ENCODE measurements at places on chromosomes 5 and 9.
A peak's percentile ranks its signal among the peaks of the same experiment; 100 is the strongest.

- DNase-seq: no peak
Measured at GRCh38 chr5:35149041-35149440, 81.2 kb downstream of the PRLR start.

GRCh38 chr9:130927995-130928900 lies 10.8 kb downstream of the FIBCD1 start:
- no peak for DNase-seq

DNA sequence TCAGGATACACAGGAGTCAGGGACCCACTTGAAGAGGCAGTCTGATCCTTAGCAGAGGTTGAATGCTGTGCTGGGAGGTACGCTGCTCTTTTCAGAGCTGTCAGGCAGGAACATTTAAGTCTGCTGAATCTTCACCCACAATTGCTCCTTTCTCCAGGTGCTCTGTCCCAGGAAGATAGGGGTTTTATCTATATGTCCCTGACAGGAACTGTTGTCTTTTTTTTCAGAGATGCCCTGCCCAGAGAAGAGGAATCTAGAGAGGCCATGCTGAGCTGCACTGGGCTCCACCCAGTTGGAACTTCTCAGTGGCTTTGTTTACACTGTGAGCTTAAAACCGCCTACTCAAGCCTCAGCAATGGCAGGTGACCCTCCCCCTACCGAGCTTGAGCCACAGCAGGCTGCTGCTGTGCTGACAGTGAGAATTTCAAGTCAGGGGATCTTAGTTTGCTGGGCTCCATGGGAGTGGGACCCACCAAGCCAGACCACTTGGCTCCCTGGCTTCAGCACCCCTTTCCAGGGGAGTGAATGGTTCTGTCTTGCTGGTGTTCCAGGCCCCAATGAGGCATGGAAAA lies 169.0 kb downstream of the FBXL17 start:
- peak; percentile 32 for DNase-seq

GRCh38 chr5:150488519-150489359 lies 19.2 kb upstream of the NDST1 start:
- no peak for DNase-seq

DNA sequence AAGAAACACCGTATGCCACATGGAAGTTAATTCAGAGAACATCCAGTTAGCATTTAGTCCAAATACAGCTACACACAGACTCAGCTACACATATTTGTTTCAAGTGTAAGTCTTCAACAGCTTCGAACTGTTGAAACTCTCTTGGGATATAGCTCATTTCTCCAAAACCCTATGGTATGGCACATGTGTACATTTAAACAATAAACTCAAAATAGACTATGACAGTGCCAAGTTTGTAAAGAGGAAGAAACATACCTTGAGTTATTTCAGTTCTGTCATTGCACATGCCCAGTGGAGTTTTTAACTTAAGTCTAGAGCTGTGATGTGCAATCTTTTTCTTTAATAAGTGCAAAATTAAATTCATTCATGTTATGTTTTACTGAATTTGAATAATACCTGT lies 155.1 kb upstream of the RAI14 start:
- no peak for DNase-seq

GRCh38 chr5:2905741-2906140 lies 154.3 kb upstream of the IRX2 start:
- DNase-seq: no peak

DNA sequence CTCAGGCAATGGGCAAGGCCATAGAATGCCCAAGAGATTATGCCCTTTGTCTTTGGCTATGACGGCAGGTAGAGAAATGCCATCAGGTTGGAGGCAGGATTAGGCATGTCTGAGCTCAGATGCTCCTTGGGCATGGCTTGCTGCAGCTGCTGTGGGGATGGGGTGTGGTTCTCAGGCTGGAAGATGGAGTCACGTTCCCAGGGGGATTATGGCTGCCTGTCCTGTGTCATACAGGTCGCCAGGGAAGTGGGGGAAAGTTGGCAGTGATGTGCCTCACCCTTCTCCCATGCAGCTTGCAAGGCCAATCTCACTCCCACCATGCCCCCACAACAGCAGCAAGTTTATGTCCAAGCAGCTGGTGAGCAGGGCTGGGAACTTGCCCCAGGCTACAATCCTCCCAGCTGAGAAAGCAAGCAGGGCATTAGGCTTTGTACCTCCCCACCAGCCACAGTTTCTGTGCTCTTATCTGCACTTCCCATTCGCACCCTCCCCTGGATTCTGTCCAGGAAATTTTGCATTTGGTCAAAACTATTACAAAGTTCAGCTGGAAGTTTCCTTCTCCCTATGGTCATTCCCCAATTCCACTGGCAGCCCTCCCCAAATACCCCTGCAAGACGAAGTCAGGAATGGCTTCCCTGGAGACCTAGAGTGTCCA lies 1788.0 kb upstream of the NUDT12 start:
- no peak for DNase-seq

- no peak for DNase-seq
Measured at GRCh38 chr9:134942011-134942787, 24.5 kb upstream of the FCN1 start.

DNA sequence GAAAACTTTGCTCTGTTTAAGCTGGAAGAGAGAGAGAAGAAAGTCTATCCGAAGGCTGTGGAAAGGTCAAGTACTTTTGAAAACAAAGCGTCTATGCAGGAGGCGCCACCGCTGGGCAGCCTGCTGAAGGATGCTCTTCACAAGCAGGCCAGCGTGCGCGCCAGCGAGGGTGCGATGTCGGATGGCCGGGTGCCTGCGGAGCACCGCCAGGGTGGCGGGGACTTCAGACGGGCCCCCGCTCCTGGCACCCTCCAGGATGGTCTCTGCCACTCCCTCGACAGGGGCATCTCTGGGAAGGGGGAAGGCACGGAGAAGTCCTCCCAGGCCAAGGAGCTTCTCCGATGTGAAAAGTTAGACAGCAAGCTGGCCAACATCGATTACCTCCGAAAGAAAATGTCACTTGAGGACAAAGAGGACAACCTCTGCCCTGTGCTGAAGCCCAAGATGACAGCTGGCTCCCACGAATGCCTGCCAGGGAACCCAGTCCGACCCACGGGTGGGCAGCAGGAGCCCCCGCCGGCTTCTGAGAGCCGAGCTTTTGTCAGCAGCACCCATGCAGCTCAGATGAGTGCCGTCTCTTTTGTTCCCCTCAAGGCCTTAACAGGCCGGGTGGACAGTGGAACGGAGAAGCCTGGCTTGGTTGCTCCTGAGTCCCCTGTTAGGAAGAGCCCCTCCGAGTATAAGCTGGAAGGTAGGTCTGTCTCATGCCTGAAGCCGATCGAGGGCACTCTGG lies 32.6 kb downstream of the CD180 start:
- DNase-seq: no peak

DNA sequence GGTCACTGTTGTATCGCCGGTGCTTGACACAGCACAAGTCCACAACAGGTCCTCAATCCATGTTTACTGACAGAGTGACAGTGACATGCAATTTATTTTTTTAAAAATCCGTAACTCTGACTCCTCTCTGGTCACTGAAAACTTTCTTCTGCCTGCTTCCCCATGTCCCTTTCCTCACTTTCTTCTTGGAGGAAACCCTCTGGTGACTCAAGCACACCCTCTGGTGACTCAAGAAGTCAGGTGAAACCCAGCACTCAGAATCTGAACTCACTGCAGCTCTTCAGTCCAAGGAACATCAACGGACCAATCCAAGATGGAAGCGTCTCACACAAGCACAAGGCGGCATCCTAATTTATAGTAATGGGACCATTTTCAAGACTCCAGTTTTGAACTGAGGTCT lies 245.9 kb downstream of the FSTL4 start:
- DNase-seq: no peak

- peak; percentile 60 for DNase-seq
Measured at GRCh38 chr5:68484307-68485068, 268.9 kb downstream of the PIK3R1 start.

GRCh38 chr9:81717747-81718077 lies 28.4 kb upstream of the TLE1 start:
- no peak for DNase-seq

DNA sequence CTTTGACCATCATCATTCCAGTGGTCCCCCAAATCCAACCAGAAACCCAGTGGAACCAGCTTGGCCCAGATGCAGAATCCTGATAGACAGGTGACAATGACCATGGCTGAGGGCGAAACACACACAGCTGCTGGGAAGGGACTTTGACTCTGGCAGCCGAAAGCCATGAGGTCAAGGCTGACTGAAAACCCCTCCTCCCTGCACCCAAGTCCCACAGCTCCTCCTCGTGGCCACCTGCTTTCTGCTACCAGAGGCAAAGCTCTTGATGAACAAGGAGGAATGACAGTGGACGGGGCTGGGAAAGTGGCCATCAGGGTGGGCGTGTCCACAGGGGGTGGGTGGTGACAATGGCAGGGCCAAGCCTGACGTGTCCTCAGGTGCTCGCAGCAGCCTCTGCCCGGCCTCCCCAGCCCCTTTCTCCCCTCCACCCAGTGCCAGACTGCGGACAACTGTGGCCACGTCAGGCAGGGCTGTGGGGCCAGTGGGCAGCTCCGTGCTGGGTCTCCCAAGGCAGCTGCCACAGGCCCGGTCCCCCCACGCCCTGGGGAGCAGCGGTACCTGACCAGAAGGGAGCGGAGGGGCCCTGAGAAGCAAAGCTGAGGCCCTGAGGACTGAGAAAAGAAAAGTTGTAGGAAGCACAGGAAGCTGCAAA lies 30.8 kb upstream of the SARDH start:
- no peak for DNase-seq

GRCh38 chr9:129765764-129766317 lies 13.0 kb upstream of the PTGES start:
- no peak for DNase-seq

DNA sequence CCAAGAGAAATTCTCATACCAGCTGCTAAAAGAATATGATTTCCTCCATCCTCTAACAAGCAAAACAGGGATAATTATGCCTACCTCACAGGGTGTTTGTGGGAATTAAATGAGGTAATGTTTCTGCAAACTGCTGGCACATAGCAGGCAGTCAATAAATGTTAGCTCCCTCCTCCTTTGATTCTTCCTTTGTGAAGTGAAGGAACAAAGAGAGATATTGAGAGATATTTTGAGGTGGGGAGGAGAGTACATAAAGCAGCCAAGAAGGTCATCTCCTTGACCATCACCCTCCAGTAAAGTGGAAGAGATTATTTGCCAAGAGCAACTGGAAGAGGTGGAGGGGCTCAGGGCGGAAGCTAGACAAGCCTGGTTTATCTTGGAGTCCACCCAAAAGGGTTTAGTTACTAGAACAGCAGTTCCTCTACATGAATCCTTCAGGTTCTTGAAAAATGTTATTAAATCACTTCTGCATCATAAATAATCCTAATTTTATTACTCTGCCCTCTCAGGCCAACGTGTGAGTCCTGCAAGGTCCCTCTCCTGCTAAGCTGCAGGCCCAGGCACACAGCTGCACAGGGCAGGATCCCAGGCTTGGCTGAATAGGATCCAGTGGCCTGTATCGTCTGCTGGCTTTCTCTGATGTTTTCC lies 35.0 kb upstream of the TLE1 start:
- no peak for DNase-seq

DNA sequence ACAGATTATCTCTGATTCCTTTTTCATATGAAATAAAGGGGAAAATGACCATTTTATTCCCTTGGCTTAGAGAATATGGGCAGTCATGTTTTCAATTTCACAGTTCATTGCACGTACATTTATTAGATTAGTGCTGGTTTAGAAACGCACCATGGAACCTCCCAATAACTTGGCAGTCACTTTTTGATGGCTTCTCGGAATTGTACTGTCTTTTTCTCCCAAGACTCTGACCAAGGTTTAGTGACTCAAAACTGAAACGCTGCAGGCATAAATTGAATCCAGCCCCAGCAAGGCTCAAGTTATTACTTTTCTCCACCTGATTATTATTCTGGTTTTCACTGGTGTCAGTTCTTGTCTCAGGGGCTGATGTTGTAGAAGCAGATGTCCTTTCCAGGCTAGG lies 55.6 kb upstream of the EGFLAM start:
- DNase-seq: no peak

- DNase-seq: no peak
Measured at GRCh38 chr9:114588651-114589526, 1.3 kb downstream of the ATP6V1G1 start.

DNA sequence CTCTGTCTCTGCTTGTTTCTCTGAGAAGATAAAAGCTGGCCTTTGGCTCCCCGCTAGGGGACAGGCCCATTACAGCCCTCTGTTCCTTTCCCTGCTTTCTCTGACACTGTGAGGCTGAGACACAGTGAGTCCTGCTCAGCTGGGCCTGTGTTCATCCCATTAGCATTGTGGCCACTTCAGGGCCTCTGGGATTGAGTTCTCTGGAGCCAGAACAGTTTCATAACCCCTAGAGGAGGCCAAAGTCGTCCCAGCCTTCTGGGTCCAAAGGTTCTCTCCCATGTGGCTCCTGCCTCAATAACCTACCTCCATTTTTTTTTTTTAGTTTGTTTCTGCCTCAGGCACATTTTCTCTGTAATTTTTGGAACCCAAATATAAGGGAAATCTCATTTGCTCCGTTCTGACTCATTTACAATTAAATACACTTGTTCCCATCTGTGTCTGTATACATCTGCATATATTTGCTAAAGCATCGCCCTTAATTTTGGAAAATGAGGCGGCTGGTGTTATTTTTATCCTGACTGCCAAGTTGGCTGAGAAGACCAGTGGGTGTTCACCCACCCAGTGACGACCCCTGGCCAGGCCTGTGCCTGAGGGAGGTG lies 27.3 kb upstream of the CTNNA1 start:
- DNase-seq: no peak

- no peak for DNase-seq
Measured at GRCh38 chr5:73236541-73237128, 63.6 kb downstream of the TMEM174 start.

GRCh38 chr5:158897444-158898160 lies 202.1 kb downstream of the EBF1 start:
- DNase-seq: no peak

DNA sequence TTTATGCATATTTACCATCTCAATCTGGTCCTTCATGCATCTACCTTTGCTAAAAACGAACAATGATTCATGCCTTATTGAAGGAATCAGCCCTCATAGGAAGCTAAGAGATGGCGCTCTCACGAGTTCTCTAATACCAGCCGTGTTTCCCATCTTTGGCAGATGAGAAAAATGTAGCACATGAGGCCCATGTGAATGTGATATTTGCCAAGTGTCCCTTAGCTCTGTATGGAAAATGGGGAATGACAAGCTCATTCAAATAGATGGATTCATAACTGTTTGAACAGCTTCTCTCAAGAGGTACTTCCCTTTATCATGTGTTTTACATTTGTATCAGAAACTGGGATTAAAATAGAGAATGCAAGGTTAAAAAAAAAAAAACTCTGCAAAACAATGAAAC lies 66.1 kb downstream of the TTC39B start:
- no peak for DNase-seq

All from non-pigmented ciliary epithelial cell (primary cell).